ENCODE measurements at places on chromosomes 16 and 17.
A peak's percentile ranks its signal among the peaks of the same experiment; 100 is the strongest.

- no peak for DNase-seq
These were observed 13.3 kb downstream of the ST6GALNAC2 start for GRCh38 chr17:76572201-76572910.

- DNase-seq = no peak
These were observed 27.5 kb downstream of the OR1D5 start for GRCh38 chr17:3035968-3036280.

GRCh38 chr16:21701271-21701670, 37.5 kb downstream of the OTOA start:
- no peak for DNase-seq

DNA sequence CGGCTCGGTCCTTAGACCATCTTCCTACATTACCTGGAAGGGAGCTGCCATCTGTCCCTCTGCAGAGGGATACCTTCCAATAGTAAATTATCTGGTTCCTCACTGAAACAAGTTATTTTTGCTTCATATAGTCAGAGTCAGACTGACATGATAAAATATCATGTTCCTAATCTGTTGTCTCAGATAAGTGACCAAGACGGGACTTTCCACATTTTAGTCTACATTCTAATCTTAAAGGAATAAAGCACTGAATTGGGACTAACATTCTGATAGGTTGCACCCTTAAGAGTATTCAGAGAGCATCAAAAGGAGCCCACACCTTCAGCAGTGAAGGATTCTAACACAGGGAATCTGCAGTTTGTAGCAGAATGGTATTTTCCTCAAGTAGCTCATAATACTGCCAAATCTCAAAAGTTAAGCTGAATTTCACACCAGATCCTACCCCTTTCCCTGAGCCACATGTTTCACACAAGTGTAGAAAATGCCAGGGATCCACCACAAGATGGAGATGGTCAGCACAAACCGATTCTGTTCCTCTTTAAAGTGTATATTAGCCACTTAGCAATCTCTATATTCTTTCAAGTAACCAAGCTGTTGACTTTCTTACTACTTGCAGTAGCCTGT, 13.4 kb downstream of the GINS2 start:
- DNase-seq = no peak

GRCh38 chr16:48113471-48113870, 42.3 kb downstream of the ABCC12 start:
- no peak for DNase-seq

GRCh38 chr16:72015124-72015523, 6.6 kb downstream of the DHODH start:
- DNase-seq = no peak

GRCh38 chr16:12628536-12628935, 175.2 kb downstream of the CPPED1 start:
- no peak for DNase-seq

GRCh38 chr16:89958068-89958467, 9.5 kb downstream of the DEF8 start:
- DNase-seq = peak; percentile 66

DNA sequence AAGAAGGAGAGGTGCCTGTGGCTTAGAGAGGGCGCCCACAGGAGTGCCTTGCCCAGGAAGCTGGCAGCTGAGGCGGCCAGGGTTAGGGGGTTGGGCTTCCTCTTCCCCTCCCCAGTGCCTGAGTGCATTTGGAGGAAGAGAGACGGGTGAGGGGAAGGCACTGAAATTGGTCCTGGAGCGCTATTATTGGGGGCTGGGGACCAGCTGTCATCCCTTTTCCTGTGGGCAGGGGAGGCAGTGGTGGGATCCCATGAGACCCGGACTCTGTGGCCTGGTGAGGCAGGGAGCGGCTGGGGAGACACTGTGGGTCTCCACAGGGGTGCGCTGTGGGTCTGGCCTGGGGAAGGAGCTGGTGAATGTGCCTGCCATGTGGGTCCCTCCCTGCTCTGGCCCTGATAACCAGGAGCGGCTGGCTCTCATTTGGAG, 259.7 kb downstream of the SEC14L1 start:
- DNase-seq = peak; percentile 75

DNA sequence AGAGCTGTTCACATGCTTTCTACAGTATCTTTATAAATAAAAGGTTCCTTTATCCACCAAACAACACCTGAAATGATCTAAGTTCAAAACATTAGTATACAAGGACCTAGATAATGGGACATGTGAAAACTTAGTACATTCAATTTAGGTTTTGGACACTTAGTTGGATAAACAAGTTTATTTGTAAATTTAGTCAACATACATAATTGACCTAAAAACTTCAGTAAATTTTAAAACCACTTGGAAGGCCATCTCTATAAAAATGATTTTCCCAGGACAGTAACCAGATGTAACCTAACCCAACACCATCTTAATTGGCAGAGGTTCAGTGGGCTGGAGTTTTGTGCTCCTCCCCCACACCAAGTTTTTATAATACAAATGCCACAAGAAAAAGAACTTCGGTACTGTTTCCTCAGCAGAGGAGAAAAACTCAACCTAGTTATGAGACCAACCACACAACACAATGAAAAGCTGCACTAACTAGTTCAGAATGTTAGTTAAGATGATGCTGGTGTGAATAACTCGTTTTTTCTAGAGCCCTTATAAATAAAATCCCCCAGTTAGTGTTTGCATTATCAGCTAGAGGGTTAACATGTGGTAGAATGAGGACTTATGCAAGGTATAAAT, 7.2 kb upstream of the UNK start:
- no peak for DNase-seq

DNA sequence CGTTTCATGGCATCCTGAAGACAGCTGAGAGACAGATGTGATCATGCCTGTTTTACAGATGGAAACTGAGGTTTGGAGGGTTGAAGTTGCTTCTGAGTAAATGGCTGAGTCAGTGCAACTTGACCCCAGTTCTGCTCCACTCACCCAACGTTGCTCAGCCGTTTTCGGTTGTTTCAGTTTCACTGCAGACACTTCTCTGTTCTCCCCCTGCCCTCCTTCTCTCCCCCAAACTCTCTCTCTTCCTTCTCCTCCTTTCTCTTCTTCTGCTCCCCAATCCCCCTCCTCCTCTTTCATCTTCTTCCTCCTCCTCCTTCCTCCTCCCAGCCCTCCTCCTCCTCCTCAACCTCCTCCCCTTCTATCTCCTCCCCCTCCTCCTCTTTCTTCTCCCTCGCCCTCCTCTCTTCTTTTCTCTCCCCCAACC, 9.4 kb upstream of the CEP20 start:
- no peak for DNase-seq

GRCh38 chr17:81723651-81724209, 11.6 kb downstream of the SLC25A10 start:
- DNase-seq = no peak

DNA sequence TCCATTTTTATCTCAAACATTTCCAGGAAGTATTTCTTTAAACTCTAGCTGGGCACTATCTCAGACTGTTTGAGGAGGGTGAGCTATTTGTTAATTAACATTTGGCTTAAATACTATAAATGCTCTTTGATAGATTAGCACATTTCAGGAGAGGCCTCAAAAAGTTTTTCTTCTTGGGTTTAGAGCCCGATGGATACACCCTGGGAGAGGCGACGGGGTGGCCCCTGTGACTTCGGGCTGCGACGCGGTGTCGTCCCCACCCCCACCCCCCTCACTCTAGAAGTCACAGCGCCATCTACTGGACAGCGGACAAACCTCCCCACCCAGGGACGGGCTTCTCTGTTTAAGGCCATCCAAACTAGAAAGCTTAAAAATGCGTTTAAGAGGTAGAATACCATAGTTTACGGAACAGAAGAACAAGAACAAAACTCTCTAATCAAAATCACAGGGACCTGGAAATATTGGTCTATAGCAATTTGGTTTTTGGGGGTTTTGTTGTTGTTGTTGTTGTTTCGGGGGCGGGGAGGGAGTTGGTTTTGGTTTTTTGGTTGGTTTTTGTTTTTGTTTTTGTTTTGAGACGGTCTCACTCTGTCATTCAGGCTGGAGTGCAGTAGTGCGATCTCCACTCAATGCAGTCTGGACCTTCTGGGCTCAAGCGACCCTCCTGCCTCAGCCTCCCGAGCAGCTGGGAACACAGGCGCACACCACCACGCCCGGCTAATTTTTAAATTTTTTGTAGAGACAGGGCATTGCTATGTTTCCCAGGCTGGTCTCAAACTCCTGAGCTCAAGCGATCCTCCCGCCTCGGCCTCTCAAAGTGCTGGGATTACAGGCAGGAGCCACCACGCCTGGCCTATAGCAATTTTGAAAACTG, 254.4 kb downstream of the C16orf95 start:
- DNase-seq = peak; percentile 84

- DNase-seq = no peak
These were observed 147.7 kb downstream of the ABCC12 start for GRCh38 chr16:48008011-48008525.

DNA sequence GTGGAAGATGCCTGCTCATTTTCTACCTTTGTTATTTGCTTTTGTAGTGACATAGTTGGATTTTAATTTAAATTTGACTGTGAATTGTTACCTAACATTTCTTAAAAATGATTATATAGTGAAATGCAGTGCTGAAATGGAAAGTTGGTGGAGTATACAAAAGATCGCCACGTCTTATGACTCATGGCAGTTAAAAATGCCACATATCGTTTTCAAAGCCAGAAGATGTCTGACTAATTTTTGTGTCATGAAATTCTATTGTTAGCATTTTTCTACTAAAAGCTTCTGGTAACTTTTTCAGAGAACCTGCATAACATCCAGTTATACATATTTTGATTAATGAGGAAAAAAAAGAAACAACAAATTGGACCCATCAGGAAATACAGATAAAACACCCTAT, 20.6 kb downstream of the MAP2K4 start:
- no peak for DNase-seq

DNA sequence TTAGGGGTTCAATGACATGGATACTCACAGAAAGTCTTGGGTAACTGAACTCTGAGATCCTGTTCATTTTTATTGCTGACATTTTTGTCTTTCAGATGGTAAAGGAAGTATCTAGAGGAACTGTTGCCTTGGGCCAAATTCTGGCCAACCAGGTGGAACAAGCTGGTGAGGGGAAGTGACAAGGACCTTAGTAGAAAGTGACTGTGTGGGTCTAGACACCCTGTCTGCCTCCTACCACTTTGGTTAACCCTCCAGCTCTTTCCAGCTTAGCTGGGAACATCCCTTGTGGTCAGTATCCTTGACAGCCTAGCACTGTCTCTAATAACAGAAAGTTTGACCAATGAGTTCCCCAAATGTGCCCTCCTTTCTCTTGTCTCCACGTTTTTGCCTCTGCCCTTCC, 28.8 kb upstream of the PRKCB start:
- peak; percentile 23 for DNase-seq

DNA sequence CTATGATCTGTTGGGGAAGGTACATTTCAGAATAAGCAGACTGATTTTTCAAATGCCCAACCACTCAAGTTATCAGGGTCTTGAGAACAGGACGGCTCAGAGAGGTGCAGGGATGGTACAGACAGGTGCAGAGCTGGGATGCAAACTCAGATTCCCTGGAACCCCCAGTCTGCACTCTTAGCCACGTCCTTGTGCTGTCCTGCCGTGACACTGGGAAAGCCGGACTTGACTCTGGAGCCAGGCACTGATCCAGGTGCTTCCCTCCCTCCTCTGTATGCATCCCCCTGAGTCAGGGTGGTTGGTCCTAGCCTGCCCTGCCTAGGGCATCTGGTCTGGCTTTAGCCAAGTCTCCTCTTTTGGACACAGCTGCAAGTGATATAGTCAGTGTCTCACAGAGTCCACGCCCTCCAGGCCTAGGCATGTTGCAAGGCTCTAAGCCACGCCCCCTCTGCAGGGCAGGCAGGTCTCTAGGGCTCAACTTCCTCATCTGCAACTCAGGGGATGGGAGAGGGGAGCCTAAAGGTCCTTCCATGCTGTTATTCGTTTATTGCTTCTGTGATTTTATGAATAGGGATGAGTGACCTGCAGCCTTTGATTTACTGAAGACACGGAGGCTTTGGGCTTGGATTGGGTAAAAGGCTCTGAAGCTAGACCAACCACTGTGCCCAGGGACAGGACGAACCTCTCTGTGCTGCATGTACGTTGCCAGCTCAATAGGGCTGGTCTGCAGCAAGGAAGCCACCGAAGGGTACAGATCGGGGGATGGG, 97.3 kb downstream of the SDK2 start:
- peak; percentile 66 for DNase-seq

GRCh38 chr16:58518083-58518979, 3.0 kb downstream of the SETD6 start:
- DNase-seq = no peak

DNA sequence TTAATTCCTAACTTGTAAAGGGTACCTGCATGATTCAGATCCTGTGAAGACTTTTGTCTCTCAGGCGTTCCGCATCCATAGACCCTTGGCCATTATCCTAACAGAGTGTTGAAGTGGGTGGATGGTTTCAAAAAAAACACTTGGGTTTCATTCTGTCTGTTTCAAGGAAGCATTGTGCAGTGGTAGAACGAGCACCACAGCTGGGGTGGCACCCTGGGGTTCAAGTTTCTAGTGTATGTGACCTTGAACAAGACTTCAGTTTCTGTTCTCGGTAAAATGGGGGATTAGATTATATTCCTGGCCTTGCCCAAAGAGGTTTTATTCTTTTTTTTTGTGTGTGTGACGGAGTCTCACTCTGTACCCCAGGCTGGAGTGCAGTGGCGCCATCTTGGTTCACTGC, 74.3 kb downstream of the MSI2 start:
- DNase-seq = no peak

DNA sequence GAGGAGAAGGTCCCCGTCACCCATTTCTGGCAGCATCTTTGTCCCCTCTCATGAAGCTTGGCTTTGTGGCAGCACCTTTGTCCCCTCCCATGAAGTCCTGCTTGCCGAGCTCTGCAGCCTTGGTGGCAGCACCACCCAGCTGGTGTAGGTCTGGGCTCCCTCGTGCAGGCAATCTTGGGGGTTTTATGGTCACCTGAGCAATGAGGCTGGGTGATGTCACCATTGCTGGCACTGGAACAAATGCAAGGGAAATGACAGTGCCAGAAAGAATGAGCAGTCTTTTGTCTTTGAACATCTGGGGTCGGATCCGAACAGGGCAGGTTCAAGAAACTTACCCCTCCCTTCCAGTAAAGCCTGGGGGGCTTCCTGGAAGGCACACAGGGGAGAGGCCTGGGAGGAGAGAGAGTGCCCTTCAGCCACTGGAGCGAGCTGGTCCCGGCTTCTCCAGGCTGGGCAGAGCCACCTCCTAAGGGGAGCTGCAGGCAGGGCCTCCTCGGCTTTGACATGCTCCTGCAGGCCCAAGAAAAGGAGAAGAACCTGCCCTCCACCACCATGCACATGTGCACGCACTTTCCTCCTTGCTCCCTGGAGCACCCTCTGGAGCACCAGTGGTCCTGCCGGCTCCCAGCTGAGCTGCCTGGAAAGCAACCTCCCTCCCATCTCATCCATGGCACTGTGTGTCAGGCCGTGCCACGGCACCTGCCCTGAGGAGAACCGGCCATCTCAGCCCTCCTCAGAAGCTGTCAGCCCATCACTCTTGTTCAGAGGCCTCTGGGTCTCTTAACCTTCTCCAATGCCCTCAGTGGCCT, 16.0 kb downstream of the BTBD17 start:
- no peak for DNase-seq
